Brain microvascular endothelial cell (primary cell): ENCODE measurements at places on chromosomes 11 and 22.
A peak's percentile ranks its signal among the peaks of the same experiment; 100 is the strongest.

- DNase-seq = no peak
Measured at GRCh38 chr11:2982214-2982613, 9.9 kb downstream of the NAP1L4 start.

DNA sequence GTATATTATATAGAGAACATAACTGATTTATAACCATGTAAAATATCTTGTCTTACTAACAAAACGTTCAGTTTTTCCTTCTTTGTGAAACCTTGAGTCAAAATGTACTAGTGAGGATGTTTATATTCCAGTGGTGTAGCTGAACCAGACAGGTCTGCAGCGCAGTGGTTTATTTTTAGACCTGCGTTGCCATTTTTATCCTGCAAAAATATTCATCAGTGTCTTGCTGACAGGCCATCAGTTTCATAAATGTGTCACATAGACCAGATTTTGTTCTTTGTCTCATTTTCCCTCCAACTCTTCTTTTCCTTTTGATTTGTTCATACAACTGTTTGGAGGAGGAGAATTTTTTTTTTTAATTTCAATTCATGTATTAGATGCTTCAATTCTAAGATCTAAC, 43.1 kb downstream of the HSD17B12 start:
- DNase-seq = no peak

DNA sequence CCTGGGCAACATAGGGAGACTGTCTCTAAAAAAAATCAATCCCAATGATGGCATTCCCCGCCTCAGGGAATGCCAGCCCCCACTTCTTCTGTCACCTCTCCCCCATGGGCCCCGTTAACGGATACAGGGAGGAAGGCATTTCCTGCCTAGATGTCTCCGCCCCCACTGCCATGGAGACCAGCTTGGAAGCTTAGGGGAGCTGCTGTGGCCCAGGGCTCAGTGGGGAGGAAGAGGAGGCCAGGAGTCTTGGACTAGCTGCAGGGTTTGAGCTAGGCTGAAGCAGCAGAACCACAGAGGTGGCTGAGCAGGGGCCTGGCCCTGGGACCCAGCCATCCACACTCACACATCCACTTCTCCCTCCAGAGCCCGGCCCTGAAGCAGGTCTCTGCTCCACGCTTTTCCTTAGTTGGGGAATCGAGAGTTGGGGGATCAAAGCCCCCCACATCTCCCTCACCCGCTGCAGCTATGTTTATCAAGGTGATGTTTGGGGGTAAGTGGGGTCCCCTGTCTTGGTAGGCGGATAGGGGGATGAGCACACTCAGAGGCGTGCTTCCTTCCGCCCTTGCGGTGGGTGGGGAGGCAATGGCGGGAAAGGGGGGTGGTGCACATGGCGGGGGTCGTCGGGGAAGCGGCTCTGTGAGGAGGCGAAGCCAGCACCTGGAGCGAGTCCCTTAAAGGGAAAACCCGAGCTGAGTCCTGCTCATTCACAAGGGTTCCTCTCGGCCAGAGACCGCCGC, at the start of gene C22orf15:
Gene C22orf15, plus strand, starts transcription at position 149 of the 737 bp plus-strand sequence. Its CDS starts 317 bp downstream, at position 466.
- DNase-seq = no peak

- no peak for DNase-seq
Measured at GRCh38 chr22:32583921-32584335, 109.3 kb downstream of the FBXO7 start.

- peak; percentile 92 for DNase-seq
Measured at GRCh38 chr22:36331306-36331911, 56.4 kb downstream of the MYH9 start.

DNA sequence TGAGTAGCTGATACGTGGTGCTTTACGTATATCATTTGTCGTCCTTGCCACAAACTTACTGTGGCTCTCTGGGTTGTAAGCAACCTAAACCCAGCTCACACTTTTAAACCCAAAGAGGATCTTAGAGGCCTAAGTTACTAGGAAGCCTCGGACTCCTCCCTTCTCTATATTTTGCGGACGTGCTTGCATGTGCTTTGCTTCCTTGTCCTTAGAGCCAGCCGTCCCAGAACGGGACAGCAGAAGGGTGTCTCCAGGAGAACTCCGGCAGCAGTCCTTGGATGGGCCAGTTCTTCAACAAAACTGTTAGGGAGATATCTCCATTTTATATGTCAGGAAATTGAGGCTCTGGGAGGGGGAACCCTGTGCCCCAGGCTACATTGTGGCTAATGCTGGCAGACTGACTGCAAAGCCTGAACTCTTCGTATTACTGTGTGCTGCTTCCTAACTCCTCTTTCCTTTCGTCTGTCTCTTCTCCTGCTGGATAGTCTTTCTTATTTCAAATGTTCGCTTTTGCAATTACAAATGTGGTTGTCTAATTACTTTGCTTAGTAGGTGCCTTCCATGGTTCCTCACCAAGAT, 33.8 kb downstream of the TNRC6B start:
- DNase-seq = no peak
